ENCODE measurements at places on chromosomes 3 and 15.
A peak's percentile ranks its signal among the peaks of the same experiment; 100 is the strongest.

GRCh38 chr3:182179631-182180030 lies 467.9 kb downstream of the SOX2 start:
- no peak for DNase-seq

GRCh38 chr3:58237941-58238681 lies 519 bp downstream of the ABHD6 start:
- DNase-seq = no peak

- no peak for DNase-seq
These were observed 46.3 kb downstream of the FMN1 start for GRCh38 chr15:33148129-33148751.

GRCh38 chr3:73070675-73071575 lies 9.5 kb downstream of the EBLN2 start:
- peak; percentile 69 for DNase-seq

GRCh38 chr3:90128391-90128790 lies 1021.0 kb downstream of the EPHA3 start:
- DNase-seq = no peak

Measured in cardiac muscle cell (in vitro differentiated cells and primary cell).